ENCODE measurements at places on chromosomes 12 and 14. TPM values are rescaled to one million over a fixed set of nuclear protein-coding genes. Genes with fewer than 3 reads are reported as not detected.

DNA sequence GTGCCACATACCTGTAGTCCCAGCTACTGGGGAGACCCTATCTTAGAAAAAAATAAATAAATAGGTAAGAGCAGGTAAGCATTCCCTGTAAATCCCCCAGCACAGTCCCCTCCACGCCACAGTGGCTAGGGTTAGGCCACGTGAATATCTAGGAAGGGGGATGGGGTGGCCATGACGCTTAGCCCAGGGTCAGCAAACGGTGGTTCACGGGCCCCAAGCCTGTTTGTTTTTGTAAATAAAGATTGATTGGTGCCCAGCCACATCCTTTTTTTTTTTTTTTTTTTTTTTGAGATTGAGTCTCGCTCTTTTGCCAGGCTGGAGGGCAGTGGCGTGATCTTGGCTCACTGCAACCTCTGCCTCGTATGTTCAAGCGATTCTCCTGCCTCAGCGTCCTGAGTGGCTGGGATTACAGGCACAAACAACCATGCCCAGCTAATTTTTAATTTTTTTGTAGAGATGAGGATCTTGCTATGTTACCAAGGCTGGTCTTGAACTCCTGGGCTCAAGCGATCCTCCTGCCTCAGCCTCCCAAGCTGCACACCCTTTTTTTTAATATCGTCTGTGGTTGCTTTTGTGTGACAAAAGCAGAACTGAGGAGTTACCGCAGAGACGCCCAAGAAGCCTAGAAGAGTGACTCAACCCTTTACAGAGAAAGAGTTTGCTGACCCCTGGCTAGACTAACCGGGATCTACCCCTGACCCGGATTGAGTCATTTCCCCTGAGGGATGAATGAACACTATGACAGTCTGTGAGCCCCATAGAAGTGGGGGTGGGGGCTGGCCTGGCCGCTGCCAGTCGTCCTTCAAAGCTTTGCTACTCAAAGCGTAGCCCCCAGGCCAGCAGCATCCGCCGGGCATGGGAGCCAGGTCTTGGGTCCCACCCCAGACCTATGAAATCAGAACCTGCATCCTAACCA is 113.7 kb upstream of the NCOR2 start:
- no peak for DNase-seq

DNA sequence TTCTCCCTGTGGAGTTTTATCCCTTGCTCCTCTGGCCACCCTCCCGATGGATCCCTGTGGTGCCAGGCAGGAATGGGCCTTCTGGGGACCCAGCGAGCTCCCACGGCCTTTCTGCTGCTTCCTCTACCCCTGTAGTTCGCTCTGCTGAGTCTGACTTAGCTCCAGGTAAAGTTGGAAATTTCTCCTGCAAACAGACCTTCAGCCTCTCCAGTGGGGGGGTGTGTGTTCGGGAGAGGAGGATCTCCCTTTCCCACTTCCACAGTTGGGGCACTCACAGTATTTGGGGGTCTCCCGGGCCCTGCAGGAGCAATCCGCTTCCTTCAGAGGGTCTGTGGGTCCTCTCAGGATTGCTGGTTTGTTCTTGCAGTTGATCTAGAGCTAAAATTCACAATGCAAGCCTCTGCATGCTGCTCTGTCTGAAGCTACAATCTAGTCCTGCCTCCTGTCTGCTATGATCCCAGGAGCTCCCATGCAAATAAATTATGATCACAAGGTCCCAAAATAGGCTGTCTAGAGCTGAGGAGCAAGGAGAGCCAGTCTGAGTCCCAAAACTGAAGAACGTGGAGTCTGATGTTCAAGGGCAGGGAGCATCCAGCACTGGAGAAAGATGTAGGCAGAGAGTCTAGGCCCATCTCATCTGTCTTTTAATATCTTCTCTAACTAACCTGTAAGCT is 18.3 kb downstream of the MTRFR start:
- DNase-seq: no peak

DNA sequence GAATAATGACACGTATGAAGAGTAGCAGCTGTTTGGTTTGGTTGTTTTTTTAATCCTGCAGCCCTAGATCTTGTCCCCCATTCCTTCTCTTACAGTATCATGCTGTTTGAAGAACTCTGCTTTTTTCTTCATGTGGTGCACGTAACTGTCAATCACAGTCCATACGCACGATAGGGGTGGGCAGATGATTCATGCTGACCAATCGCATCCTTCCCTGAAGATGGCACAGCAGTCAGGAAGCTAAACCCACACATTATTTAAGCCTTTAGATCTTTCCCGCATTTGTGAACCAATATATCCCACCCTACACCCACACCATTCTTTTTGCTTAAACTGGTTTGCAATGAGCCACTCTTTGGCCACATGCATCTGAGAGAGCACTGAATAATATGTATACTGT is 158.9 kb upstream of the PLEKHA5 start:
- DNase-seq: no peak

- no peak for DNase-seq
These were observed 18.2 kb upstream of the BCAT1 start for GRCh38 chr12:24966951-24967564.

- no peak for DNase-seq
These were observed 49.9 kb downstream of the HELB start for GRCh38 chr12:66352197-66352596.

GPRC5D gene
- not detected for total RNA-seq

GRCh38 chr14:40417777-40418401 is 985.7 kb upstream of the FBXO33 start:
- no peak for DNase-seq

DNA sequence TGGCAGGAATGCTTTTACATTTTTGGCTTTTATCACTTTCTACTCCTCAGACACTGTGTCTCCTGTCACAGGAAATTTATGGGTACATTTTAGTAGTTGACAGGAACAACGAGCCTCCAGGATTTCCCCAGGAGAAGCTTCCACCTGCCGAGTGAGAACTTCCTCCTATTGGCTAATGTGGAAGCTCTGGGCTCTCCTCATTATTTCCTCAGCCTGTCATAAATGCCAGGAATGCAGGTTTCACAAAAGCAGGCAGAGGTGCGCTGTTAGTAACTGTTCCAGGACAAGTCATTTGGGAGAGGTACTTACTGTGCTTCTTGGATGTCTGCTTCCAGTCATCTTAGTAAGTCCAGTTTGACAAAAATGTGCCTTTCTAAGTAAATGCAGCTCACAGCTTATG is 19.1 kb upstream of the DCP1B start:
- DNase-seq: no peak

GRCh38 chr12:24463375-24463774 is 485.5 kb downstream of the BCAT1 start:
- DNase-seq: no peak

DNA sequence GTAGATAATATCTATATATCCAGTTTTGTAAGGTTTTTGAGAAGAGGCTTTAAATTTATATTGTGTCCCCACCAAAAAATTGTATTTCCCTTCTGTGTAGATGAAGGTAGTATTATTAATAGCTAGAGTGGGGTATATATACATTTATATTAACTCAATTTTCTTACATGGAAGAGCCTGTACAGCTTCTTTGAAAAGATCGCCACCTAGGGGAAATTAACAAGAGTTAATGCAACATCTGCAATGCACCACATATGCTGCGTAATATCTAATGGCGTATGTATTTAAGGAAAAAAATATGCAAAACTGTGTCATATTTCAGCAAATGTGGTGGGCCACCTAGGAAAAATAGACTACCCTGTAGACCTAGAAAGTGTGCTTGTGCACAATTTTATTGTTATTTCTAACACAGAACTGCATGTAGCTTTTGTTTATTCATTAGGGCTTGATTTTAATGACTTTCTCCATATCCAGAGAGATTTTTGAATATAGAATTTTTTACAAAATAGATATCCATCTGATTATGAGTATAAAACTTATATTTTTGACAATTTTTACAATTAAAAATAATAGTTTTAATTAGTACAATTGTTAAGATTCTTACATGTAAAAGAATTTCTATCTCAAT is 14.0 kb downstream of the CCER1 start:
- DNase-seq: no peak

- DNase-seq: no peak
These were observed 264.8 kb downstream of the PDZRN4 start for GRCh38 chr12:41452838-41453407.

TBX5 gene
- not detected for total RNA-seq

GRCh38 chr12:104643819-104644669 is 187.3 kb downstream of the CHST11 start:
- DNase-seq: no peak

GRCh38 chr14:67170660-67171059 is 18.6 kb upstream of the GARIN2 start:
- DNase-seq: no peak

DNA sequence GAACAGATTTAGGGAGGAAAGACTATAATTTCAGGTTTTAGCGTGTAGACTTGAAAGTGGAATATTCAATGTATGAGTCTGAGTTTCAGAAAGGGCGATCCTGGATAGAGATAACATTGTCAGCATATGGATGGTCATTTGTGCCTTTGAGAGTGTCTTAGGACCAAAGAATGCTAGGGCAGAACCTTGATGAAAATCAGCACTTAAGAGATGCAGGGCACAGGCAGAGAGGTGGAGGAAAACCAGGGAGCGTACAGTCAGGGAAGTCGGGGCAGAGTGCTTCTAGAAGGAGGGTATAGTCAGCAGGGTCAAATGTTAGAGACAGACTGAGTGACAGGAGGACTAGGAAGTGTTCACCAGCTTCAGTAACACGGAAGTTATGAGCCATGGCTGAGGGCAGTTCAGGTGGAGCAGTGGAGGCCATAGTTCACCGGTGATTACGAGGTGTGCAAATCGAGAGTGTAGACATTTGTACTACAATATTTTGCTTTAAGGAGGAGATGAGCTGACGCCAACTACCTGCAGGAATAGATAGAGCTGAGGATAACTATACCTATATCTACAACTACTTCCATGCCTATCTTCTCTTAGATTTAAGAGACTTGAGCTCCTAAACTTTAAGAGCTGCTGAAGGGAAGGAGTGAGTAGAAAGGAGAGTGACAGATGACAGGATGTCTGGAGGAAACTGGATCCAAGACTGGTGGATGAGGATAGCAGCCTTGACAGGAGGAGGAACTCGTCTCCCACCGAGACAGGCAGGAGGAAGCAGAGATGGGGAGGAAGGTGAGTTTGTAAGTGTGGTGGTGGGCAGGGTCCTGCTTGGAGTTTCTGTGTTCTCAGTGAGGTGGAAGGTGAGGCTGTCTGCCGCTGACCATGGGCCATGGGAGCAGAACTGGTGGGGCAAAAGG is 6.5 kb downstream of the CBLN3 start:
- DNase-seq: no peak

- DNase-seq: no peak
These were observed 187.2 kb downstream of the PRKD1 start for GRCh38 chr14:29740491-29740890.

MYF6 gene
- total RNA-seq: not detected

DNA sequence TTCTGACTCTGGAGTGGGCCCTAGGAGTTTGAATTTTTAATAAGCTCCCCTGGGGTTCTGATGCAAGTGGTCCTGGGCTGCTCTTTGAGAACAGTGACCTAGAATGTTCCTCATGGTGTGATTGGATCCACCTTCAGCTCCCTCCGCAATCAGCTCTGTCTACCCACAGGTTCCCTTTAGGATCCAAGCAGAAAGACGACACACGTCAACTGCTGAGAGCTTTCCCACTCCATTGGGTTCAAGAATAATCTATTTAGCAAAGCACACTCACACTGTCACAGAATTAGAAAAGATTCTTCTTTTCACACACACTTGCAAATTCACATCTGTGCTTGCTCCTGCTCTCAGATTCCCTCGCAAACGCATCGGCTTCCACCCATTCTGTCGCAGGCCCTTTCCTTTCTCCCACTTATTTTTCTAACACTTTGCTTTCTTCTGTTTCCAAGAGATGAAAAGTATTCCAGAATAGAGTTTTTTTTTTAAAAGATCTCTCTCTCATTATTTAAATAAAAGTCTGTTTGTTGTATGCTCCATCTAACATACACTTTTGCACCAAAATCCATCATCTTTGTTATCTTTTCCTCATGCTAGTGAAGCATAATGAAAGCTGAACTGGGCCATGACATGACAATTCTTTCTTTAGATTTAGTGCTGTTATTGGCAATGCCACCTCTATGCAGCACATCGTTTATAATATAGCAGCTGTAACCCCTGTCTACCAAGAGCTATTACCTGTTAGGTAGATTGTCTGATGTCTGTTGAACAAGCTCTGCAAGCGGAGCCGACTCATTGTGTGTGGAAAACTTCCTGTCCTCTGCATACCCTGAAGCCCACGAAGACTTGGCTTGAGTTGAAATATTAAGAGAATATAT is 73.1 kb downstream of the CACNA1C start:
- DNase-seq: peak; percentile 17

GRCh38 chr12:93851257-93851671 is 174.1 kb downstream of the CRADD start:
- no peak for DNase-seq

- DNase-seq: peak; percentile 91
These were observed 1.4 kb downstream of the BAZ1A start for GRCh38 chr14:34873589-34874385.

DNA sequence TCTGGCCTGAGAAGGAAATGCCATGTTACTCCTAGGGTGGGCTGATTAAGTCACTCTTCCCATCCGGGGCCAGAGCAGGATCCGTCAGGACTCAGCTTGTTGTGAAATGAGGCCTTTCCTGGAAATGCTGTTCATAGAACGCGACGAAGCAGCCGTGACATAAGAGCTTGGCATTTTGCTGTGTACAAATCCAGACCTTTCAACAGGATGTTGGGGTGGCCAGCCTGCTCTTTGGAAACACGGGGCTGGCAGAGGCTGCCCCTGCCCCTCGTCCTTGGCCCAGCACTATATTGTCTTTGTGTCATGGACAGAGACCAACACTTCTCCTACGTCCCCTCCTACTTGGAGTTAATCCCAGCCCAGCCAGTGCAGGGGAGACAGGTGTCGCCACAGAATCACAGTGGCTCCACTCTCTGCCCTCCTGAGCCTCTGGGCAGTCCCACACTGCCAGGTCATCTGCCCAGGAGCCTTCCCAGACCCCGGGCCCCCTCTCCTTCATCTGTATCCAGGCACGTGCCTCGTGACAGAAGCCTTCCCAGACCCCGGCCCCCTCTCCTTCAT is 18.6 kb upstream of the EIF5 start:
- no peak for DNase-seq

DNA sequence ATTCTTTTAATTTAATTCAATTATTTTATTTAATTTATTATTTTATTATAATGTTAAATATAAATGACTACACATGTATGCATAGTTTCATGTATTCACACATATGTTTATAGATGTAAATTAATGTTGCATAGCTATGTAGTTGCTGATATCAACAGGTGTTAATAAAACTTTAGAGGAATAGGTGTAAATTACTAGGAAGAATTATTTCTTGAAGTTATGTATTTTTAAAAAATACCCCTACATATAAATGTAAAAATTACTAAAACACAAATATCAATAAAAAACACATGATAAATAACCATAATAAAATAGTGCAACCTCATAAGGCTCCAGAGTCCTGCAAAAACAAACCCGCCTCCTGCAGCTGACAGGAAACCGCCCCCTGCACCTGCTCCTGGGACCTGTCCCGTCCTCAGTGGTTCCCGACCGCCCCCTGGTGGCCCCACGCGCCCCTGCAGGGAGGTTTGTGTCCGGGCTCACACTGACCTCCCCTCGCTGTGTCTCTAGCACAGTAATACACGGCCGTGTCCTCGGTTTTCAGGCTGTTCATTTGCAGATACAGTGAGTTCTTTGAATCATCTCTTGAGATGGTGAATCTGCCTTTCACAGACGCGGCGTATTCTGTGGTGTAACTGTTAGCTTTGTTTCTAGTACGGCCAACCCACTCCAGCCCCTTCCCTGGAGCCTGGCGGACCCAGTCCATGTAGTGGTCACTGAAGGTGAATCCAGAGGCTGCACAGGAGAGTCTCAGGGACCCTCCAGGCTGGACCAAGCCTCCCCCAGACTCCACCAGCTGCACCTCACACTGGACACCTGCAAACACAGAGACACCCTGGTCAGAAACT is 1264.0 kb downstream of the TMEM121 start:
- no peak for DNase-seq

- DNase-seq: no peak
These were observed 503.9 kb downstream of the NELL2 start for GRCh38 chr12:44372259-44372658.

VPS37B gene
- total RNA-seq: 14.5 TPM

All from sigmoid colon (tissue), 7 donors.